ENCODE measurements at places on chromosomes 1 and 21. TPM values are rescaled to one million over a fixed set of nuclear protein-coding genes. Genes with fewer than 3 reads are reported as not detected.

Gene WRAP73
- 16.7 TPM for total RNA-seq

Gene SPRR1B
- not detected for total RNA-seq

Gene SUSD4
- under 0.01 TPM for total RNA-seq

Gene RCSD1
- total RNA-seq: 1.7 TPM

Gene ITLN2
- 1.4 TPM for total RNA-seq

Gene SPSB1
- 24.2 TPM for total RNA-seq

Gene TSNAX
- 35.2 TPM for total RNA-seq

Gene FCMR
- not detected for total RNA-seq

Gene HSF2BP
- total RNA-seq: 0.96 TPM

Gene LAPTM5
- total RNA-seq: 0.28 TPM
